Left kidney (tissue), 8 donors: ENCODE measurements at places on chromosomes 11 and 22. TPM values are rescaled to one million over a fixed set of nuclear protein-coding genes. Genes with fewer than 3 reads are reported as not detected.

The OR51B4 gene
- 0.35 TPM for polyA plus RNA-seq

The ROBO3 gene
- 27.8 TPM for polyA plus RNA-seq

The ANO5 gene
- polyA plus RNA-seq: 6.5 TPM

- no peak for DNase-seq
Measured at GRCh38 chr11:65307298-65308229, 7.1 kb upstream of the CDC42EP2 start.

- no peak for DNase-seq
Measured at GRCh38 chr11:122163053-122163819, 47.2 kb upstream of the BLID start.

The PATE4 gene
- 0.20 TPM for polyA plus RNA-seq

GRCh38 chr11:111476956-111477355, 35.2 kb downstream of the BTG4 start:
- DNase-seq: no peak

DNA sequence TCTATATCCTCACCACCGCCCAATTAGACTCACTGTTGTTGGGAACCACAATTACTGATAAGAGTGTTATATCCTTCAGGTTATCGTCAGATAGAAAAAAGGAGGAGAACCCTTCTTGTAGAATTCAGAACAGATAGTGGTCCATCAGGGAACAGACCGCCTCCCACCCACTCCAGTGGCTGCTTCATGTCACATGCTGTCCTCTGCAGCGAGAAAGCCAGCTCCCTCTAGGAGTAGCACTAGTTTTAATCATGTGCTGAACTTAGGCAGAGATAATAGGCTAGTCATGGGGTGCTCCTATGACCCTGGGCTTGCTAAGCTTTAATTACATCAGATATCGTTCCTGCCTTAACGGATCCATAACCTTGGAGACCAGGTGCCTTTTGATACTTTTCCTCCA, 51.5 kb upstream of the RAB1B start:
- DNase-seq: no peak

DNA sequence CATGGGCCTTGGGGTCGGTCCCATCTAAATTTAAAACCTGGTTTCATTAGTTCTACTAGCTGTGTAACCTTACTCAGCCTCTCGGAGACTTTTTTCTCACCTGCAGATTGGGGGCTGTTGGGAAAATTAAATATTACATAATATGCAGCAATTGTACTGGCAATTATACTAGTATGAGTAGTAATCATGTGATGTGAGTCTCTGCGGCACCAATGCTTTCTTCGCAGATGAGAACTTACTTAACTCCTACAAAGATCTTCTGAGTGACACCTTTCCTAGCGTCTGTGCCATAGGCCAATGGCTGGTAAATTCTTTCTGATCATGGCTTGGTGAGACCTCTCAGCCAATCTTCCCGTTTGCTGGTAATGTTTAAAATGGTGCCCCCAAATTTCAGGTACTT, 391.3 kb downstream of the NXPE2 start:
- DNase-seq: no peak

The SCGB2A2 gene
- polyA plus RNA-seq: not detected

DNA sequence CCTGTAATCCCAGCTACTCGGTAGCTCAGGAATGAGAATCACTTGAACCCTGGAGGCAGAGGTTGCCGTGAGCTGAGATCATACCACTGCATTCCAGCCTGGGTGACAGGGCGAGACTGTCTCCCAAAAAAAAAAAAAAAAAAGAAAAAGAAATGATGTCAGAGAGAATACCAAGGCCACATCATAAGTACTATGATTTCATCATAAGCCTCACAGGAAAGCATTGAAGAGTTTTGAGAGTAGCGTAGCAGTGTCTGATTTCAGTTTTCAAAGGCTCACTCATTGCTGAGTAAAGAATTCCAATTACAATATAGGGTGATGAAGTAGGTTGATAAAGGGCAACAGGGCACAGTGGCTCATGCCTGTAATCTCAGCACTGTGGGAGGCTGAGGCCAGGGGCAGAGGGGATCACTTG, 88.8 kb downstream of the MRTFA start:
- DNase-seq: no peak

The PIH1D2 gene
- 12.6 TPM for polyA plus RNA-seq

DNA sequence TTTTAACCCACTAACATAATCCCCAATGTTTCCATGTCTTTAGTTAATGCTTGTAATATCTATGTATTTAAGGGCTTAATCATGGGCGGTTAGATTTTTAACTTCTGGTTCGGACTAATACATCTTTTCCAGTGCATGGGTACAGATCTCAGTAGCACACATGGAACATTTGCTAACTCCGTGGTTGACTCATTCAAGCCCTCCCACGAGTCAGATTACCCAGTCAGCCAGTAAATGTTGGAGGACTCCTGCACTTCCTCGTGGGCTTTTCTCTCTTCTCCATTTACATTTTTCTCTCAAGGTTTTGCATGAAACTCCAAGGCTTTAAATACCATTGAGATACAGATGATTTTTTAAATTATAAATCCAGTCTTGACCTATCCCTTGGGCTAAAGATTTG, 313.9 kb downstream of the ST3GAL4 start:
- DNase-seq: no peak

- no peak for DNase-seq
Measured at GRCh38 chr11:113549611-113550578, 74.7 kb upstream of the DRD2 start.
